ENCODE measurements at places on chromosomes 1 and 21.

DNA sequence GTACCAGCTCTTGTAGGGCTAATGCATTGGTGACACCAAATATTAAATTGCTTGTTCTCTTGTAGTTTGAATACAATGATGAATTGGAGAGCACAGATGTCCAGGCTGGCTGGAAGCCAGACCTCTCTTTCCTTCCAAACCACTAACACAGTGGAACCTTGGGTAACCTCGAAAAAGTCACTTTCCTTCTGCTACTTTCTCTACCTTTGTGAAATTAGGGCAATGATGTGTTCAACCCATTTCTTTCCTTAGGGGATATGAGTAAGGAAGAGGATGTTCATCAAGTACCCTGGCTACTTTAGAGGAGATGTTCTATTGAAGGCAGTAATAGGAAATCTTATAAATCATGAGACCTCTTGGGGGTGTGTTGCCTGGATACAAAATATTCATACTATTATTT lies 55.7 kb downstream of the XCL2 start:
- peak; percentile 89 for DNase-seq

- no peak for DNase-seq
These were observed 16.0 kb downstream of the ARV1 start for GRCh38 chr1:230994860-230995259.

DNA sequence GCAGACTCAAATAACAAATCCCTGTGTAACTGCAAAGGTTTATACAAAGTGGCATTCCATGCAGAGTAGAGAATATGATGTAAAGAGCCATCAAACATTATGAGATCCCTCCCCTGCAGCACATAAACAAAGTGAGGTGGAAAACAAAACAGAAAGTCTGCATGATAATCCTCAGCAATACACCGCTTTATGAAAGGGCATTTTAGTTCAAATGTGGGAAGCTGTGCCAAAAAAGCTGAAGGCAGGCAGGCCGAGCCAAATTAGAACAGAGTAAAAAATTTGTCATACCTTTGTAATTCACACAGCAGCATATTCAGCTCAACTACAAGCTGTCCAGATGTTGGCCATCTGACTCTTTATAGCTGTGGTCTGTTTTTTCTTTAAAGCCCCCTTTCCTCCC lies 113.5 kb downstream of the LHX9 start:
- no peak for DNase-seq

DNA sequence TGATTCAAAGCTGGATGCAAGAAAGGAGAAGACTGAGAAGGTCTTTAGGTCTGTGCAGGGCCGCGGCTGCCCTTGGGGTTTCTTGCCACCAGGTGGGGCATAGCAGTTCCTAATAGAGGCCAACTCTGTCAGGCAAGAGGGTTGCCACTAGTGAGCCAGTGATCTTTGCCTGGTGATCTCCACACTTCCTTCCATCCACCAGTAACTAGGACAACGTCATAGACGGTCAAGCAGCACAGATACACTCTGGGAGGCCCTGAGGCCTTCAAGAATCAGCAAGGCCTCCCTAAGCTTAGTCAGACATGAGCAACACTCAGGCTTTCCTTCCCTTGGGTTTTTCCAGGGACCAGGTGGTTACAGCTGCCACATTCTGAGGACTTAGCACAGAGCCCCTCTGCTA lies 32.9 kb upstream of the ATP2B4 start:
- peak; percentile 62 for DNase-seq

DNA sequence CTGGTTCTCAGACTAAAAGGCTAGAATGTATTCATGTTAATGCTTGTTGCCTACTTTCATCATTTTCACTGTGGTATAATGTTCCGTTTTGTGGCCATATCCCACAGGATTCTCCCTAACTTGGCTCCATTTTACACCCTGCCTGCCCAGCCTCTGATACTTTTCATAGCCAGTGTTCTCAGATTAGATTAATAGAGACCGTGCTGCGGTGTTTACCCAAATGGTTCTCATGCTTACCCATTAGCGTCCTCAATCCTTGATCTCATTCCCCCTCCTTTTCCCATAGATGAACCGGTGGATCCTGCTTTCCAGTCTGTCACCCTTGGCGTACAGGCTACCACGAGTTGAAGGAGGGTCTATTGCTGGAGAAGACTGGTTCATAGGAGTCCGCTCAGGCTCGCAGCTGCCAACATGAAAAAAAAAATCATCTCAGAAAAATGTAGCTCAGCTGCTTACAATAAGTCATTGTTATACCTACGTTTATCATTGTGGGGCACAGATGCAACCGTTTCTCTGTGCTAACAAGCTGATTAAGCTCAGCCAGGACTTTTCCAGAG lies 78.7 kb downstream of the SETD4 start:
- DNase-seq = peak; percentile 57

GRCh38 chr1:1567152-1567875 lies 7.3 kb downstream of the SSU72 start:
- no peak for DNase-seq

DNA sequence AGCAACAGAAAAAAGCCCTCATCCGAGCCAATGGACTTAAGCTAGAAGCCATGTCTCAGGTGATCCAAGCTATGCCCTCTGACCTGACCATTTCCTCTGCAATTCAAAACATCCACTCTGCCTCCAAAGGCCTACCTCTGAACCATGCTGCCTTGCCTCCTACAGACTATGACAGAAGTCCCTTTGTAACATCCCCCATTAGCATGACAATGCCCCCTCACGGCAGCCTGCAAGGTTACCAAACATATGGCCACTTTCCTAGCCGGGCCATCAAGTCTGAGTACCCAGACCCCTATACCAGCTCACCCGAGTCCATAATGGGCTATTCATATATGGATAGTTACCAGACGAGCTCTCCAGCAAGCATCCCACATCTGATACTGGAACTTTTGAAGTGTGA lies 20.7 kb downstream of the NR5A2 start:
- no peak for DNase-seq

- no peak for DNase-seq
These were observed 2.2 kb downstream of the CAMK1G start for GRCh38 chr1:209585672-209586071.

DNA sequence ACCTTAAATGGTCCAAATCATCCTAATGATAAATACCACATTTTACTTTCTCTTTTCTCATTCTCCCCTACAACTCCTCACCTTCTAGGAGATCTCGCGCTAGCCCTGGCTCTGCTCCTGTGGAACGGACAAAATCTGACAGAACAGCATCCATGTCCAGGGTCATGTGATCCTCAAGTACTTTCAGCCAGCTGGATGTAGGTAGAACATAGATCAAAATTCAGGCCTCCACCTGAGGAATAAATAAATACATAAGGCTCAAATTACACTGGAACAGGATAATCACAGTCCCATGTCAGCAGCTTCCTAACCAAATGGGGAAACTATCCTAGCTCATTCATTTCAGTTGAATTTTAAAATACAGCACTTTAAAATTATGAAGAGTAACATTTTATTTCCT lies 33.2 kb downstream of the OTUD7B start:
- no peak for DNase-seq

Measured in mammary epithelial cell (primary cell).